Stimulated activated CD8-positive, alpha-beta memory T cell treated with anti-CD3 and anti-CD28 coated beads, Interleukin-12 subunit alpha, Interleukin-12 subunit beta, amount 100 ng/mL, for 1 hour (primary cell): ENCODE measurements at places on chromosomes 6 and 20.

DNA sequence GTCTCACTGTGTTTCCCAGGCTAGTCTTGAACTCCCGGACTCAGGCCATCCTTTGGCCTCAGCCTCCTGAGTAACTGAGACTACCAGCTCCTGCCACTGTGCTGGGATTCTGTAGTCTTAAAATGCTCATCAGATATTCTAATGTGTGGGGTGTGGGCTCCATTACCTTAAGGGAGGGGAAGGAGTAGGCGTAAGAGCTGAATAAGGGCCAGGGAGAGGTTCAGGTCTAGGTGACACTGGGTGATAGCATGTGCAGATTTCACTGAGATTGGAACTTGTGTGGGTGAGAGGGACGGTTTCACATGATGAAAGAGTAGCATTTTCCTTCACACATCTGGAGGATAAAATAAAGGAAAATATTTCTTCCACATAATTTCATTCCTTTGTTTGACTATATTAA, 8.5 kb downstream of the AKAP12 start:
- no peak for DNase-seq

- no peak for DNase-seq
Measured at GRCh38 chr6:112178846-112179245, 75.5 kb downstream of the LAMA4 start.

DNA sequence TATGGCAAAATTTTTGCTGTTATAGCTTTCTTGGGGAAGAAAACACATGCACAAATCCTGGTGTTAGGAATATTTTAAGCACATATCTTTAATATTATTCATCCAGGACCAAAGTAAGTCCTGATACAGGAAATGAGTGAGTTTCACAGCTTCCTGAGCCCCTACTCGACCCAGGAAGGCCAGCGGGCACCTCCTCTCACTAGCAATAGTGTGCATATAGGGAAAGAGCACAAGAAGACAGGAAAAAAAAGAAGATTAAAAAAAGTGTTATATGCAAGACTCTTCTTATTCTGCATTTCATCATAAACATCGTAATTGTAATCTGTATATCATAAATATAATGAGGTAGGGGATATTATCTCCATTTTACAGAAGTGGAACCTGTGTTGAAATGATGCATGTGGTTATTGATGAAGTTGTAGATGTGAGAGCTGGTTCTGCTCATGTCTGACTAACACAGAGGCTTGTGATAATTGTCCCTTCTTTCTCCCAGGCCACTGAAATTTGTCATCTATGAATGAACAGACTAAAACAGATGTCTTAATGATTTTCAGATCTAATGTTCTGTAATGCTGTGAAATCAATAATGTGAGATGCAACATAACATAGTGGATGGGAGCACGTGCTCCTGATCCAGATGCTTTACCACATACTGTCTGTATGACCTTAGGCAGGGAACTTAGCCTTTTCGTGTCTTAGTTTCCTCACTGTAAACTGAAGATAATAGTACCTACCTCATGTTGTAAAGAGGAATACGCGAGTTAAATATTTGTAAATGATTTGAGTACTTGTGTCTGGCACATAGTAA, 101.2 kb downstream of the MYO6 start:
- DNase-seq: no peak

DNA sequence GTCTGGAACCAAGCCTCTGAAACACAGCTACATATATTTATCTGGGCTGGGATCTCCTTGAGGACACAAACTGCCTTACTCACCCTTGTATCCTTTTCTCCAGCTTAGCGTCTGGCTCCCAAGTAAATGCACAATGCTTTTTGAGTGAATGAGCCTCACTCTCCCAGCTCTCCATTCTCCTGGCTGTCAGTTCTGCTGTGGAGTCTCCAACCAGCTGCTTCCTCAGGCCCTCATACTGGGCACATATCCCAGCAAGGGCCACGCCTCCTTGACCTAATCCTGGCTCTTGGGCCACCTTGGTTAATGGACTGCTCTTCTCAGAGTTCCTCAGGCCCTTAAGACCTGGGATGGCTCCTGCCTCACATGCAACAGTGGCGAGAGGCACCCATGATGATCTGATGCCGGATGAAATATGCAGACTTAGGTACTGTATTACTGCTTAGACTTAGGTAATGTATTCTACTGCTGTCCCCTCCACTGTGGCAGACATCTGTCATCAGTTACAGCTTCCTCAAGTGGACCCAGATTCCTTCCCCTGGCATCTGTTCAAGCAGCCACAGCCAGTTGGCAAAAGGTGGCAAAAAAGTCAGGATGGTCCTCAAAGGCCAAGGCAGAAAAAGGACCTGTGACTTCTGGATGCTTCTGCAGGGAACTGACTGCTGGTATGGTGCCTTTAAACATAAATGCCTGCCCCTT, 16.5 kb downstream of the SNHG17 start:
- no peak for DNase-seq

- DNase-seq: no peak
Measured at GRCh38 chr6:159866286-159867247, 24.2 kb upstream of the MAS1 start.

GRCh38 chr6:30511169-30511546, 21.8 kb downstream of the HLA-E start:
- DNase-seq: no peak

DNA sequence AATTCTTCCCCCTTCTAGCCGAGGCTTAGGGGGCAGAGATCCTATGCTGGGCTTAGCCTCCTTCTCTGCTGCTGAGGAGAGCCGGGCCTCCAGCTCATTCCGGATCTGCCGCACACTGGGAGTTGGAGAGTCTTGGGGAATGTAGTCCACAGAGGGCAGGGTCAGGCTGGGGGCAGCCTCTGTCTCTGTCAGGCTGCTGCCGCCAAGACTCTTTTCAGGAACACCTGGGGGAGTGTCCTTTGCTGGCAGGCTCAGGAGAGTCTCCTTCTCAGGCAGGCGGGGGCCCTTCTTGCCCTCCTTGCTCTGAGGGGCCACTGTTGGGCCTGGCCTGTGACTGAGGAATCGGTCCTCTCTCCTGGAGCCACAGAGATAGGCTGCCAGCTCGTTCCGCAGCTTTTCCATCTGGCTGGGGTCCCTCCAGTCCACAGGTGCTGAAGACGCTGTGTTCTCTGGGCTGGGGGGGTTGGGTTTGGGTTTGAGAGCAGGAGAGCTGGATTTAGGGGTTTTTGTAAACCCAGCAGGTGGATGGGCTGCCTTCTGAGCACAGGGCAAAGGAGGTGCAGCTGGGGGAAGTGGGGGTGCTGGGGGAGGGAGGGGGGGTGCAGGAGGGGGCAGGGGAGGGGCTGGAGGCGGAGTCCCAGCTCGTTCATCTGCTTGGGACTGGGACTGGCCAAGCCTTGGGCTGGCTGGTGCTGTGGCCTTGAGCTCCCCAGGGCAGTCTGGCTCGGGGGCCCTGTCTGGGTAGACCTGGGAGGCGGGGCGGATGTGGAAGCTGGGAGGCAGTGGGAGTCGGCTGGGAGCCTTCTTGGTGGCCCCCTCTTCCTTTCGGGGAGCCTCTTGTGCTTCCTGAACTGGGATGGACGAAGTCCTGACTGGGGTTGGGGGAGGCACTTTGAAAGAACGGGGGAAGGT, 36.1 kb downstream of the C6orf132 start:
- no peak for DNase-seq

DNA sequence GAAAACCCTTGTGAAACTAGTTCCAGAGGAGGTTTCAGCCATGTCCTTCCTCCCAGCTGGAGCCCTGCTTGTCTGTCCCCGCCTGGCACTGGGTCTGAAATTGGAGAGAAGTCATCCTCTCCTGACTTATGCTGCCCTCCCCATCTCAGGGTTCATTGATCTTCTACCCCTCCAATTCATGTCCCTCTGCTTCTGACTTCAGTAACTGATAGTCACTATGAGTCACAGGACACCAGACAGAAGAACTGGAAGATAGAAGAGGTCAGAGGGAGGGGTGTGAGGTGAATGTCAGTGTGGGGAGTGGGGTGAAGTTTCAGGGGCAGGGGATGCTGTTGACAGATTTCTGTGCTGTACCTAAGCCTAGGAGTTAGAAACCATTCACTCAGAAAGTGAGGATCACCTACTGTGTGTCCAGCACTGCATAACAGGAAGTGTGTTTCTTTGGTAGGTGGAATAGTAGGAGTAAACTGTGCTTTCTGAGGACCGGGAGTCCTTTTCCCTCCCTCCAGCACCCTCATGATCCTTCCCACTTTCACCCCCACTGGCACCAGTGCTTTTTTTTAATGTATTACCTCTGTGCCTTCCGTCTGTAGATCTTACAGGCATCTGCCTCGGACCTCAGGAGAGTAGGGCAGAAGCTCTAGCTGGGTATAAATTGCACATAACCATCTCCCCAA, 627 bp upstream of the RPP21 start:
- DNase-seq: no peak

DNA sequence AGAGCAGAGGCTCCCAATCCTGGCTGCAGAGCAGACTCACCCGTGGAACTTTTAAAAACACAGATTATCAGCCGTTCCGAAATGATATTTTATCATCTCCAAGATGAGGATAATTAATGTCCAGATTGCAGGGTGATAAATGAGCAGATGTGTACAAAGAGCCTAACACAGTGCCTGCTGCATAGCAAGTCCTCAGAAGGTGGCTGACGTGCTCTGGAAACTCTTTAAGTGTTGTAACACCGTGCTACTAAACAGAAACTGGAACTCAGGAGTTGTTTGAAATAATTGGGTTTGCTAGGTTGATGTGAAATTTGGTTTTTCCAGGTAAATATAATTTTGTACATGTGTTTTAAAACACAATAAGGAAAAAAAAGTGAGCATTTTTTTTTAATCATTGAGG, 118.0 kb downstream of the ARMC2 start:
- no peak for DNase-seq

GRCh38 chr20:60345106-60345505, 386.9 kb downstream of the CDH26 start:
- no peak for DNase-seq

DNA sequence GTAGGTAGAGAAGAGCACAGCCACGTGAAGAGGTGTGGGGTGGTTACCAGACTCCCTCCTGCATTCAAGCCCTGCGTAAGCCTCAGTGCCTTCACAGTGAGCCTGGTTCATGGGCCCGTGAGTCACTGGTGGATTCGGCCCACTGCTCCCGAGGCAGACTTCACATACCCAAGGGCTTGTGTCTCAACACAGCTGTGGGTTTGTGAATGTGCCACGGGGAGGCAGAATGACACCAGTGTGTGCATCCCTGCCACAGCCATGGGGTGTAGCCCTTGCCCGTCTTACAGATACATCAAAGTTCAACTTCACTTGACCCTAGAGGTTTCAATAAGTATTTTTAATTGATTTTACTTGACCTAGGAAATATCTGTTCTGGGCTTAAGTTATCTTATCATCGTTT, 108.5 kb downstream of the MAP3K4 start:
- DNase-seq: no peak

DNA sequence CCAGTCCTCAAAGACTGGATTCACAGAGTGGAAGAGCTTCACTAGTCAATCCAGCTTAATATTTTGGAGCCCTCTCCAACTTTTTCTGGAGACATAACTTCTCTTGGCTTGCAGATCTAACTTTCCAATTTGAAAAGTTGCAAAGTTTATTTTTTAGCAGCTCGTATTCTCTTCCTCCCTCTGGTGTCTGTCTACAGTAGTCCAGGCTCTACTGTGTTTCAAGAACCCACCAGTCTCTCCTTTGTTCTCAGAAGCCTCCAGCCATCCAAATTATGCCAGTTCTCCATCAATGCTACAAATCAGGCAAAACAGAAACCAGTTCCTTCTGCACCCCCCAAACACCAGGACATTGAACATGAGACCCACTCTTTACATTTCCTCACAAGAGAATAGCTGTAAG, 376.1 kb upstream of the OPRM1 start:
- no peak for DNase-seq

DNA sequence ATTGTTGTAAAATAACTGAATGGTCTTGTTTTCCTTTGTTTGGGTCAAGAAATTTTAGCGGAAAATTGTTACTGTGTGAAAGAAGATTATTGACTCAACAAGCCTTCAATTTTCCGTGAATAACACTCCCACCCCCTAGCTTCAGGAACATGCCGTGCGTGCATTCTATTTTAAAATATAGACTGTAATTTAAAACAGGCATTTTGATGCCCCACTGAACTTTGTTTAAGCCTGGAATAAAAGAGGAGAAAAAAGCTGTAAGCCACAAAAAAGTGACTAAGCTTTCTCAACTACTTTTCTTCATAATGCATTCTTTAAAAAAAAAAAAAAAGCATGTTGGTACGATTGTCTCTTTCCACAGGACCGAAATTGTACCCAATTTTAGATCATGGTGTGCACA, 166.0 kb downstream of the ARID1B start:
- no peak for DNase-seq

GRCh38 chr6:169964486-169965180, 213.2 kb downstream of the ERMARD start:
- no peak for DNase-seq

GRCh38 chr6:157024745-157025144, 247.6 kb downstream of the ARID1B start:
- no peak for DNase-seq

DNA sequence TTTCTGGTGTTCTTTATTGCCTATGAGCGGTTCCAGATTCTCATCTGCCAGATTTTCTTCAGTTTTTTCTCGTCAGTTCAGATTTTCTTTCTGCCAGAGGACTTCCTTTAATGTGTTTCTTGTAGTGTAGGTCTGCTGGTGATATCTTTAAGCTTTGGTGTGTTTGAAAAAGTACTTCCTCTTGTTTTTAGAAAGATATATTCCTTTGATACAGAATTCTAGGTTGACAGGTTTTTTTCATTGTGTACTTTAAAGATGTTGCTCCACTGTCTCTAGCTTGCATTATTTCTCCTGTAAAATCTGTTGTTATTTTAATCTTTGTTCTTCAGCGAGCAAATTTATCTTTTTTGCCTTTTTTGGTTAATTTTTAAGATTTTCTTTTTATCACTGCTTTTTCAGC, 36.9 kb downstream of the ASXL1 start:
- DNase-seq: no peak

DNA sequence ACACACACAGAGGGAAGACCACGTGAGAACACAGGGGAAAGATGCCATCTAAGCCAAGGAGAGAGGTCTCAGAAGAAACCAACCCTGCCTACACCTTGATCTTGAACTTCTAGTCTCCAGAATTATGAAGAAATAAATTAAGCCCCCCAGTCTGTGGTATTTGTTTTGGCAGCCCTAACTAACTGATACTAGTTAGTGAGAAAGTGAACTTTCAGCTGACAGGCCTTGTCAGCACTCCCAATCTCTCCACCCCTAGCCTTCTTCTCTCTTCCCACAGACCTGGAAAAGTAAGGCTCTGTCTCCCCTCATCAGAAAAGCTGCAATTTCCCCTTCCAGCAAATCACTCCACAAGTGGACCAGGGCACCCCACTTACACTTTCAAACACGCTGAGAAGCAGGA, 108.6 kb upstream of the CDYL start:
- DNase-seq: no peak

GRCh38 chr6:90087106-90087833, 193.0 kb downstream of the GJA10 start:
- DNase-seq: no peak
